ENCODE measurements at places on chromosomes 12 and 14. TPM values are rescaled to one million over a fixed set of nuclear protein-coding genes. Genes with fewer than 3 reads are reported as not detected.
A peak's percentile ranks its signal among the peaks of the same experiment; 100 is the strongest.

DNA sequence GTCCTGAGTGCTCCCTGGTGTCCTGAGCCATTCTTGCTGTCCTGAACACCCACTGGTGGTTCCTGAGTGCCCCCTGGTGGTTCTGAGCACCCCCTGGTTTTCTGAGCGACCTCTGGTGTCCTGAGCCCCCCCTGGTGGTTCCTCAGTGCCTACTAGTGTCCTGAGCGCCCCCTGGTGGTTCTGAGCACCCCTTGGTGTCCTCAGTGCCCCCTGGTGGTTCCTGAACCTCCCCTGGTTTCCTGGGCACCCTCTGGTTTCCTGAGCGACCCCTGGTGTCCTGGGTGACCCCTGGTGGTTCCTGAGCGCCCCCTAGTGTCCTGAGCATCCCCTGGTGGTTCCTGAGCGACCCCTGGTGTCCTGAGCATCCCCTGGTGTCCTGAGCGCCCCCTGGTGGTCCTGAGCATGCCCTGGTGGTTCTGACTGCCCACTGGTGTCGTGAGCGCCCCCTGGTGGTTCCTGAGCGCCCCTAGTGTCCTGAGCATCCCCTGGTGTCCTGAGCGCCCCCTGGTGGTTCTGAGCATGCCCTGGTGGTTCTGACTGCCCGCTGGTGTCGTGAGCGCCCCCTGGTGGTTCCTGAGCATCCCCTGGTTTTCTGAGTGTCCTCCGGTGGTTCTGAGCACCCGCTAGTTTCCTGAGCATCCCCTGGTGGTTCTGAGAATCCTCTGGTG lies 473.1 kb downstream of the TMEM121 start:
- no peaks in the 10 kb centered on the region for H3K4me1 ChIP-seq
- H3K4me3 ChIP-seq: no peak overlapping the region
- peak; percentile 59 for DNase-seq
- H3K27ac ChIP-seq: no peak overlapping the region
- H3K36me3 ChIP-seq: no peaks in the 10 kb centered on the region

DNA sequence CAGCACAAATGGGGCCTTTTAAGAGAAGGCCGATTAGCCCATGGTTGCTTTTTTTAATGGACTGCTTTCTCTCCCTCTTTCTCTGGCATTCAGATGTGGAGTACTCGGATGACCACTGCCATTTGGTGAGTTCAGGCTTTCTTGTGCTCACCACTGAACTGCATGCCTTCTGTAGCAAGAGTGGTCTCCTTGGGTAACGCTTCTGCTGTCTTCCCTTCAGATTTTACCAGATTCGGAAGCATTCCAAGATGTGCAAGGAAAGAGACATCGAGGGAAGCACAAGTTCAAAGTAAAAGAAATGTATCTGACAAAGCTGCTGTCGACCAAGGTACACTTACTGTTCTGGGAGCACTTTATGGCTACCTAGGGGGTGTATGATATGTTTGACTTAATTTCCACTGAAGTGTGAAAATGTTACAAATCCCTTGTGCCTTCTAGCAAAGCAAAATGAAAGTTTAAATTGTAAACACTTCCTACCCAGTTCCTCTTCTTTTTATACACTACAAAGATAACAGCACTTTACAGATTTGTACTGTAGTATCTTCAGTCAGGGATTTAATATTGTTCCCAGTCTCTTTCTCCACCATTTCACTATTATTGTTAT lies 148.8 kb downstream of the PLXNC1 start:
- no peak for DNase-seq
- no peaks in the 10 kb centered on the region for H3K4me1 ChIP-seq
- no peaks in the 10 kb centered on the region for H3K27me3 ChIP-seq

- H3K4me3 ChIP-seq: no peak overlapping the region
- peaks cover 29% of the 10 kb centered on the region for H3K4me1 ChIP-seq
- peak; percentile 87 for DNase-seq
- H3K36me3 ChIP-seq: no peaks in the 10 kb centered on the region
- H3K27me3 ChIP-seq: no peaks in the 10 kb centered on the region
- H3K27ac ChIP-seq: peak overlapping the region; percentile 85
Observed at GRCh38 chr12:6613776-6614512, 6.8 kb upstream of the CHD4 start.

DNA sequence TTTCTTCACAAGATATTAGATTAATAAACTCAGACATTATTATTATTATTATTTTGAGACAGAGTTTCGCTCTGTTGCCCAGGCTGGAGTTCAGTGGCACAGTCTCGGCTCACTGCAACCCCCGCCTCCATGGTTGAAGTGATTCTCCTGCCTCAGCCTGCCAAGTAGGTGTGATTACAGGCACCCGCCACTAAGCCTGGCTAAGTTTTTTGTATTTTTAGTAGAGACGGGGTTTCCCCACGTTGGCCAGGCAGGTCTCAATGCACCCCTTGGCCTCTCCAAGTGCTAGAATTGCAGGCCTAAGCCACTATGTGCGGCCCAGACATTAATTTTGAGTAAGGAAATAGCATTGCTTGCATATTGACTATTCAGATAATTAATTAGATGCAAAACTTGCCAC lies 554.9 kb upstream of the LRFN5 start:
- H3K27me3 ChIP-seq: no peaks in the 10 kb centered on the region
- H3K27ac ChIP-seq: no peak overlapping the region
- H3K4me3 ChIP-seq: no peak overlapping the region
- H3K4me1 ChIP-seq: no peaks in the 10 kb centered on the region
- no peaks in the 10 kb centered on the region for H3K36me3 ChIP-seq
- no peak for DNase-seq

DNA sequence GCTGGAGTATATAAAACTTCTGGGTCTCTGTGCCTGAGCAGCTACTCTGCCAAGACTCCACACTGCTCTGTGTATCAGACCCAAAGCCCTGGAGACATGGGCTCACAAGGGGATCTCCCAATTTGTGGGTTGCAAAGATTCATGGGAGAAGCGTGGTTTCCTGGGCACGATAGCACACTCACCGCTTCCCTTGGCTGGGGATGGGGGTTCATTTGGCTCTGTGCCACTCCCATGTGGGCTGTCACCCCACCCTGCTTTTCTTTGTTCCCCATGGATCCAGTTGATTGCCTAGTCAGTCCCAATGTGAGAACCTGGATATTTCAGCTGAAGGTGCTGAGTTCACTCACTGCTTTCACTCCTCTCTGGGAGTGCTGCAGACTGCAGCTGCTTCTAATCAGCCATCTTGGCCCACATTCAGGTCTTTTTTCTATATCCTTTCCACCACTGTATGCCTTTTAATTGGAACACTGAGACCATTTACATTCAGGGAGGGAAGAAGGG lies 40.0 kb upstream of the PCNX4 start:
- no peak for DNase-seq
- H3K4me1 ChIP-seq: no peaks in the 10 kb centered on the region
- H3K4me3 ChIP-seq: no peak overlapping the region
- H3K27me3 ChIP-seq: no peaks in the 10 kb centered on the region
- no peak overlapping the region for H3K27ac ChIP-seq

DNA sequence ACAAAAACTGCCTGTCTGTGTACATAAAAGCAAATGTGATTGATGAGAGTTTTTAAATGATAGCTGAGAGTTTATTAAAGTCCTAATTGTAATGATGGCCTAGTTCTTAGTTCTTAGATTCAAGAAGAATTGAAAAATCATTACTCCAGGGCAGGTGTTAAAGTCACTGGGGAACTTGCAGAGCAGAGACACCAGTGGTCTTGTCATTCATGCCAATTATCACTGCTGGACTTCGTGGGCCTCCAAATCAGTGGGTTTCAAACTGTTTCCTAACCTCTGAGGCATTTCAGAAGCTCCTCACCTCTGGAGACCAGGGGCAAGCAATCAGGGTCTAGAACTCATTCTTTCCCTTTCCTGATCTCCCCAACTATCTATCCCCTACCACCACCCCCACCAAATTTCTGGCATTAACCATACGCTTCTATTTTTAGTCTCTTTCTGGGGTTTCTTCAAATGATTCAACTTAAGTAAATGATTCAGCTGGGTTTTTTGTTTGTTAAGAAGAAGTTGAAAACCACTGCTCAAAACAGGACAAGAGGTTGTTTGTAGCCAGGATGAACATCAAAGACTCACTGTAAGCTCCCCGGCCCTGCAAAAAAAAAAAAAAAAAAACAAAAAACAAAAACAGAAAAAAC lies 80.1 kb downstream of the CEP83 start:
- no peak overlapping the region for H3K4me3 ChIP-seq
- H3K4me1 ChIP-seq: no peaks in the 10 kb centered on the region
- H3K27me3 ChIP-seq: no peaks in the 10 kb centered on the region
- no peak for DNase-seq
- no peak overlapping the region for H3K27ac ChIP-seq

- H3K4me1 ChIP-seq: peaks cover 83% of the 10 kb centered on the region
- DNase-seq: peak; percentile 86
- no peaks in the 10 kb centered on the region for H3K27me3 ChIP-seq
Observed at GRCh38 chr14:91872011-91872501, 4.7 kb upstream of the TC2N start.

DNA sequence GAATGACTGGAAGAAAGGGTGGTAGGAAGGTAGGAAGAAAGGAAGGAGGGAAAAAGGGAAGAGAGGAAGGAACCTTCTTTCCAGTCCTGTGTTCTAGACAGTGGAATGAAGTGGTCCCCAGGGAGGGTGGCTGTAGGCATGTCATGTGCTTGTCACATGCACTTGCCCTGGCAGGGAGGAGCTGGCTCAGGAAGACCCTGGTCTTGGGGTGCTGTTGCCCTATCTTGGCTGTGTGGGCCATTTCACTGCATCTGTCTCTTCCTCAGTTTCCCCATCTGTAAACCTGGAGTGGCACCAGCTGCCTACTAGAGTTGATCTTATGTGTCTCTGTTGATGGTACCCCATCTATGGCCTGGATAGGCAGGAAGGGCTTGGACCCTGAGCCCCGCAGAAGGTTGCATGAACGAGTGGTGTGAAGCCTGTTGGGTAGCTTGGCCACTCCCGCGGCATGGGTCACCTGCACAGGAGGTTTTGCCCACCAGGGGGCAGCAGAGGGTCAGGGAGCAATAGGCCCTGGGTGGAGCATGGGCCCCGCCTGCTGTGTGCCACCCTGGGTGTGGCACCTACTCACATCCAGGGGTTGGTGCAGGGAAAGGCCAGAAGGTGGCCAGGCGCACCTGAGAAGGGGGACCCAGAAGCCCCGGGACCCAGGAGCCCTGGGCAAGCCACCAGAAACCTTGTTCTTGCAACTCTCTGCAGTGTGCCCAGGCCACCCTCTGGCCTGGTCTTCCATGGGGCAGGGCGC lies 25.1 kb downstream of the MEG3 start:
- H3K27ac ChIP-seq: no peak overlapping the region
- DNase-seq: peak; percentile 83
- no peaks in the 10 kb centered on the region for H3K4me1 ChIP-seq
- H3K27me3 ChIP-seq: no peaks in the 10 kb centered on the region
- H3K4me3 ChIP-seq: no peak overlapping the region

DNA sequence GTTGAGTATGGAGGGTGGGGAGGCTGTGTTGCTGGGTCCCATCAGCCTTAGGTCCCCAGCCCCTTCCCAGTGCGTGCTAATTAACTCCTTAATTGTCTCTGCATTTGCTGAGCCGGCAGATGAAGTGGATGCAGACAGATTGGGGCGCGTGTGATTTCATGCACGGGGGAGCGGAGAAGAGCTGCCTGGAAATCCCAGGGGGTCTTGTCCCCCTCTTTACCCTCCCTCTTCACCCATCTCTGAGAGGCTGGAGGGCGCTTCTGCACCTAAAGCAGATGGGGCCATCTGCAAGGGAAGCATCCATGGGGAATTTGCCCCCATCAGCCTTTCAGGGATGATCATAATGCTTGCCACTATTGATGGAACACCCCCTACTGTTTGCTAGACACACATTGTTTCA lies 4.4 kb upstream of the ASIC1 start:
- no peak overlapping the region for H3K27ac ChIP-seq
- no peak for DNase-seq
- no peak overlapping the region for H3K4me3 ChIP-seq
- peaks cover 31% of the 10 kb centered on the region for H3K4me1 ChIP-seq
- no peaks in the 10 kb centered on the region for H3K36me3 ChIP-seq

DNA sequence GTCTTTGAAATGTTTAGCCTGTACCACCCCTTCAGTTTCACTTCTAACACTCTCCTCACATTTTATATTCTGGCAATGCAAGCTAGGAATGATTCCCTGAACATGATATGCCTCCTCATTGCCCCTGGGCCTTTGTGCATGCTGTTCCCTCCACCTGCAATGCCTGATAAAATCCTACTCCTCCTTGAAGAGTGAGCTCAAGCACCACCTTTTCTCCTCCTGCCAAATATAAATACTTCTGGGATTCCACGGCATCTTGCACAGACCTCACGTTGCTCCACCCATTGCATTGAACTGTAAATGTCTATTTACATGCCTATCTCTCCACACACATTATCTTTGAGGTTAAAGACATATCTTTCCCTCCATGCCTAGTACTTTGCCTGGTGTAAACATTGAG lies 21.1 kb downstream of the NKX2-1 start:
- H3K4me3 ChIP-seq: no peak overlapping the region
- no peak overlapping the region for H3K27ac ChIP-seq
- no peaks in the 10 kb centered on the region for H3K36me3 ChIP-seq
- DNase-seq: no peak

GRCh38 chr12:64452559-64453329 lies 824 bp downstream of the TBK1 start:
- H3K4me1 ChIP-seq: peaks cover 8% of the 10 kb centered on the region
- H3K4me3 ChIP-seq: peak overlapping the region; percentile 97
- H3K27ac ChIP-seq: peak overlapping the region; percentile 76
- peaks cover 1% of the 10 kb centered on the region for H3K36me3 ChIP-seq
- H3K27me3 ChIP-seq: no peaks in the 10 kb centered on the region
- peak; percentile 31 for DNase-seq

GRCh38 chr14:93034671-93034994 lies 81.1 kb downstream of the ITPK1 start:
- no peak overlapping the region for H3K4me3 ChIP-seq
- no peak for DNase-seq
- H3K4me1 ChIP-seq: peaks cover 37% of the 10 kb centered on the region

GRCh38 chr12:2857021-2857431 lies at the start of gene TEX52:
Gene TEX52, minus strand, starts transcription at chr12:2857039. Its CDS starts 13 bp downstream, at chr12:2857026.
- H3K4me3 ChIP-seq: no peak within 1 kb of the TSS
- peaks cover 10% of the 10 kb centered on the region for H3K4me1 ChIP-seq
- no peak within 1 kb of the TSS for H3K27ac ChIP-seq
- H3K27me3 ChIP-seq: no peaks in the 10 kb centered on the region
- DNase-seq: no peak
- H3K36me3 ChIP-seq: no peaks in the 10 kb centered on the region

DNA sequence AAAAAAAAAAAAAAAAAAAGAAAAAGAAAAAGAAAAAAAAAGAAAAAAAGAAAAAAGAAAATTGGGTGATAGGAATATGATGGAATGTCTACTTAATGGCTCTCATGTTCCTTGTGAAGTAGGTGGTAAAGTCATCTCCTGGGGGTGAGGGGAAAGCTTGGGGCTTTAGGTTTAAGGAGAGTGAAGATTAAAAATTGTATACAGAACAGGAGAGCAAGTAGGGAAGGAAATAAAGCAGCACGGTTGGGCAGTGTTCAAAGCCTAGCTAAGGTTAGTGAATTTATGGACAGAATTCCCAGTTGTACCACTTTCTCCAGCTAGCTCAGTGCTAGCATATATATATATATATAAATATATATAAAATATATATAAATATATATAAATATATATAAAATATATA lies 40.0 kb upstream of the SLC2A13 start:
- H3K27ac ChIP-seq: no peak overlapping the region
- DNase-seq: no peak
- no peak overlapping the region for H3K4me3 ChIP-seq
- H3K36me3 ChIP-seq: no peaks in the 10 kb centered on the region

- no peaks in the 10 kb centered on the region for H3K27me3 ChIP-seq
- DNase-seq: no peak
- no peaks in the 10 kb centered on the region for H3K36me3 ChIP-seq
- H3K27ac ChIP-seq: no peak overlapping the region
Observed at GRCh38 chr14:49886523-49886922, 6.4 kb upstream of the ARF6 start.

The TCL1B gene
- not detected for total RNA-seq

The ACOT6 gene
- not detected for total RNA-seq

The WSCD2 gene
- total RNA-seq: 0.26 TPM

The PZP gene
- total RNA-seq: not detected

The ADAM21 gene
- 0.52 TPM for total RNA-seq

The NAV3 gene
- 6.6 TPM for total RNA-seq

The TPH2 gene
- not detected for total RNA-seq

Data from body of pancreas (tissue), 4 donors.